ENCODE measurements at places on chromosomes 2 and 18. TPM values are rescaled to one million over a fixed set of nuclear protein-coding genes. Genes with fewer than 3 reads are reported as not detected.

DNA sequence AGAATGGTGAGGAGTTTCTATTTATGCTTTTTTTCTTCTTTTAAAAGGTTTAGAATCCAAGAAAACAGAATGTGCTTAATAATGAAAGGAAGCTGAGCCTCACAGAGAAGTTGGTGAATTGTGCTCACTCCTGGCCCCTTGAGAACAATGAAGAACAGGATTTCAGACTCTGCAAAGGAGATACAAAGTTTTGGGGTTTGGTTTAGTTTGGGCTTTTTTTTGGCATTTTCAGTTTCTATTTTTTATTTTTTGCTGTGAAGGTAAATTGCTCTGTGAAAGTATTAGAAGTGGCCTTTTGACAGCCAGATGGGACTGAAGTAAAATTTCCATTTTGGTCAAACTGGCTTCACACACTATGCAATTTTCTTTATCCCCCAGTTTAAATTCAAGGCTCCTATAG lies 247.3 kb upstream of the GYPC start:
- no peak for DNase-seq

- no peak for DNase-seq
Measured at GRCh38 chr18:66168685-66169235, 417.9 kb downstream of the CDH7 start.

The FAP gene
- 3.0 TPM for total RNA-seq

GRCh38 chr18:9328776-9329175 lies 5.8 kb upstream of the TWSG1 start:
- no peak for DNase-seq

GRCh38 chr2:136238286-136239078 lies 120.5 kb upstream of the CXCR4 start:
- no peak for DNase-seq

- DNase-seq, result no peak
Measured at GRCh38 chr2:229297247-229297646, 26.2 kb upstream of the PID1 start.

- DNase-seq, result no peak
Measured at GRCh38 chr18:11518788-11519685, 90.4 kb upstream of the SLC35G4 start.

DNA sequence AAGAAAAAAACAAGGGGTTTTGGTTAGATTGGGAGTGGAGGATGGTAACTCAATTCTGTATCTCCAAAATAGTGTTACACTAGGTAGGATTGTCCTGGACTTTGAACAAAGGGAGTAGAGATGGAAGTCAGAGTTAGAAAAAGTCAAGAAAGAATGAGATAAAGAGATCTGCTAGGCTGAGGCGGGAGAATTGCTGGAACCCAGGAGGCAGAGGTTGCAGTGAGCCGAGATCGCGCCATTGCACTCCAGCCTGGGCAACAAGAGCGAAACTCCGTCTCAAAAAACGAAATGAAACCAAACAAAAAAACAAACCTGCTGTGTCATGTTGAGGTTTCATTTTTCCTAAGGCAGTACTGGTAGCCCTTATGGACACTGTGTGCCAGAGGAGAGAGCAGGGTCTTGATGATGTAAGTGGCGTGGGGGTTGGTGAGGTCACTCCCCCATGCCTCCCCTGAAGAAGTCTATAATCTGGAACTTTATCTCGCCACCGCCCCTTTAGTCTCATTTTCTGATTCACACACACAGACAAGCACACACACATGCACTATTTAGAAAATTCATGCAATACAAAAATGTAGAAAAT lies 10.5 kb downstream of the DRC1 start:
- DNase-seq, result no peak

The DSC1 gene
- total RNA-seq, result not detected

The COBLL1 gene
- 207 TPM for total RNA-seq

The POTEC gene
- total RNA-seq, result not detected

GRCh38 chr2:218295029-218295428 lies 2.7 kb upstream of the TMBIM1 start:
- no peak for DNase-seq

The NCOA1 gene
- 69.9 TPM for total RNA-seq

DNA sequence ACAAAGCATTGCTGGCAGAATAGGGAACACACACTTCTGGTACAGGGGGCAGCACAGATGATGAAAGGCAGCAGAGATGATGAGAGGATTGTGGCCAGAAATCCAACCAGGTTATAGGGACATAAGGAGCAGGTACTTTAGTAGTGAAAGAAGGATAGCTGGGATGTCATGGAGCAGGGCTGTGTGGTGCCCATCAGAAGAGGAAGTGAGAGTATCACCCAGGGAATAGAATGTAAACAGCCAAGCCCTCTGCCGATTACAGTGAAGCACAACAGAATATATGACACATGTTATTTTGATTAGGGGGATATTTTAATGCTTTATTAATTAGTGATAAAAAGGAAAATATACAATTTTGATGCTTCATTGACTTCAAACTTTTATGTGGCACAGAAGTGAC lies 883.4 kb upstream of the CDH2 start:
- no peak for DNase-seq

The MBP gene
- total RNA-seq, result 78.7 TPM

The DCDC2C gene
- total RNA-seq, result not detected

- no peak for DNase-seq
Measured at GRCh38 chr18:39434223-39434920, 1868.8 kb upstream of the CELF4 start.

- no peak for DNase-seq
Measured at GRCh38 chr2:15527074-15527739, 33.9 kb downstream of the NBAS start.

DNA sequence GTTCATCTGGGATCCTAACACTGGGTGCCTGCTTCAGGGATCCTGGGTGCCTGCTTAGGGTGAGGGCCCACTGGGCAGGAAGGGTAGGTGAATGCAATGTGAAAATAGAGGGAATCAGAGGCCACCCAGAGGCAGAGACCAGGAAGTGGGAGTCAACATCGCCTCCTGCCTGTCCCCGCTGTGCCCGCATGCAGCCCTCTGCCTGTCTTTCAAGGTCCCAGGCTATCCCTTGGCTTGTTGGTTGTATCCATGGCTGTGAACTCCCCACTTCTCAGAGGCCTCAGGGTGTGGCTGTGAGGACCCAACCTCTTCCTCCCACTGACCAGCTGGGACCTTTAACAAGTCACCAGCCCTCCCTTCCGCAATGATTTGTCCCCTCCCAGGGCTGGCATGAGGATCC lies 26.5 kb downstream of the PSD4 start:
- no peak for DNase-seq

The B4GALT6 gene
- total RNA-seq, result 8.9 TPM

The DUSP19 gene
- total RNA-seq, result 7.0 TPM

The RBM44 gene
- total RNA-seq, result 1.5 TPM

The LRRTM1 gene
- total RNA-seq, result not detected

- no peak for DNase-seq
Measured at GRCh38 chr18:47172476-47172875, 3.7 kb downstream of the IER3IP1 start.

GRCh38 chr18:50961974-50962373 lies 5.9 kb upstream of the ELAC1 start:
- DNase-seq, result no peak

DNA sequence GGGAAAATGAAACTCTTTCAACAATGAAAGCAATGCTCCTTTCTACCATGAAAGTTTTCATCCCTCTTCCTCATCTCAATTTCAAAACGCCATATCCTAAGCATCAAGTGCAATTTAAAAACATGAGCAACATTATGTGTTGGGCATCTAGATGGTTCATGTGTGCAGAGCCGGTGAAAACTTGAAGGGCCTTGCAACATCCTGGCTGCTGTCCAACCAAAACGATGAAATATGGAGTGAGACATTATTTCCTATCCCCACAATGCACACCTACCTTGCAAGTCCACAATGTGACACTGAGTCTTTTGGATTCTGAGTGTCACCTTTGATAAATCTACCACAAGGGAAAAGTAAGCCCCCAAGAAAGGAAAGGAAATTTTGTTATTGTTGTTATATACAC lies 110.0 kb downstream of the NCKAP5 start:
- no peak for DNase-seq

GRCh38 chr2:190835303-190835930 lies 45.2 kb upstream of the GLS start:
- DNase-seq, result no peak

The FSHR gene
- not detected for total RNA-seq

GRCh38 chr2:130347220-130347925 lies 4.7 kb downstream of the IMP4 start:
- DNase-seq, result no peak

GRCh38 chr2:217398860-217399259 lies 539.0 kb upstream of the TNP1 start:
- DNase-seq, result no peak

DNA sequence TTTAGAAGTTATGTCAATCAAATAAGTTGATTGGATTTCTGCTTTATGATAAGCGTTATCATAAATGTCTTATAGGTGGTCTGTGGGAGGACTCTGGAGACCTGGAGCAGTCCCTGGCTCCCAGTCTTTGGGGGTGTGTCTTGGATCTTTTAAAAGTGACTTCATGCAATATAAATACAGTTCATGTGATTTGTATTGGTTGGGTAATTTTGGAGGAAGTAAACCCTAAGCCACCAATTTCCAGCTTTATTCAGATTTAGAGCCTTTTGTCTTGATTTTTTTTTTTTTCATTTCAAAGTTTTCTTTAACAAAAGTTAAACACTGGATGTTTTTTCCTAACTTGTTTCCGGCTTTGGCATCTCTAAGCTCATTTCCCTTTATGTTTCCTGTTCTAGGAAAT lies 68.8 kb downstream of the MAP4K4 start:
- DNase-seq, result no peak
